ENCODE measurements at places on chromosomes 12 and 14.

DNA sequence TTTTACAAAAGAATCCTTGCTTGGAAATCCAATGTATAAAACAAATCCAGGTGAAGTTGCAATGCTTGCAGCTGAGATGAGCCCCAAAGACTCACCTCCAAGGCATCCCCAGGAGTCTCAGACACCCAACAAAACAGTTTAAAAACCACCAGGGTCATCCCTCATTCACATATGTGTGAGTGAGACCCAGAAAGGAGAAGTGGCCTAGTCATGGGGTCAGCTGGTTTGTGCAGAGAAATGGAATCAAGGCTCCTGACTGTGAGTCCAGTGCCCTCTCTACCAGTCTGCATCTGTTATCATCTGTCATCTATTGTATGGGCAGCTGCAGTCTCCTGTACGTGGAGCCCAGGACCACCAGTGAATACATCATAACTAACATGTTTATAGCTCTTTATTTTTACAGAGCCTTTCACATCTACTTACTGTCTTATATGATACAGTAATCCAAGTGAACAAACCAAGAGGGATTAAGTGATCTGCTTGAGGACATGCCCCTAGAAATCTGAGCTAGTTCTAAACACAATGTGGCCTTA lies 27.1 kb downstream of the PLEKHG7 start:
- DNase-seq = no peak

GRCh38 chr12:115771065-115771464 lies 506.4 kb downstream of the MED13L start:
- DNase-seq = no peak

DNA sequence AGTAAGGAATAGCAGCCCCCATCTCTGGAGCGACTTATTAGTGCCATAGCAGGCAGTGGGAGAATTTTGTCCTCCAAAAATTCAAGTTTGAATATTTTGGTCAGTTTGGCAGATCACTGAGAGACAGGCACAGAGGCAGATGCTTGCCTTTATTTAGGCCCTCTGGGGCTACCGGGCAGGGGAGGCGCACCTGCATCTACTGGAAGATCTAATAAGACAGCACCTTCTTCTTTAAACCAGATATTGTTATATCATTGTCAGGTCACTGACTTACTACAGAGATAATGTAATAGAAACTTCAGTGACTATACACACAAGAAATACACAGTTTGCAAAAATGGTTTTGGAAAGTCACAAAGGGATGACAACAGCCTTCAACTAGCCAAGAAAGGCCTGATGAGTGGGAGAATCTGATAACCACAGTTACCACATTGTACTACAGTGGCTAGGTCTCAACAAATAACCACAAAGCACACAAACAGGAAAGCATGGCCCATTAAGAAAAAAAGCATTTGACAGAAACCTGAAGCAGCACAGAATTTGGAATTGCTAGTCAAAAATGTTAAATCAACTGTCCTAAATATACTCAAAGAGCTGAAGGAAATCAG lies 56.8 kb downstream of the CDK17 start:
- DNase-seq = no peak

DNA sequence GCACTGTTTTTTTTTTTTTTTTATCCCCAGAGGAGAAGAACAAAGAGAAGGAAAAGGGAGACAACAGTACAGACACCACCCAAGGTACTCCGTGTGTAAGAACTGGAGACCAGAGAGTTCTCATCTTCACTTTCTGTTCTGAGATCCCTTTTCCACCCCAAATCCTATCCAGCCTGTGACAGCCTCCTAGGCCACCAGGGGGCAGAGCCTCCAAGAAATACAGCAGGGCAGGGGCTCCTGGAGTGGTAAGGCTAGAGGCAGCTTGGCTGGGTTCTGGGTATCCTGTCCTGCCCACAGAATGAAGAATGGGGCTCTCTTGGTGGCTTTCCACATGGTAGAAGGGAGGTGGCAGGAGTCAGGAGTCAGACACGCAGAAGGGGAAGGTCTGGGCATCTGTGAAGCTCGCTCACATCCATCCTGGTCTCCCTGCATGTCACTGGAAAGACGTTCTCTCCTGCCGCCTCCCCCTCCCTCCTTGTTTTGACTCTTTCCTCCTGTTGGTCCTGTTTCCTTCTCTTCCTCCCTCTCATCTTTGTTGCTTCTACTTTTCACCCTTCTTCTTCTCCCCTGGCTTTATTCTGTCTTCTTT lies 12.0 kb downstream of the CLSTN3 start:
- DNase-seq = no peak

DNA sequence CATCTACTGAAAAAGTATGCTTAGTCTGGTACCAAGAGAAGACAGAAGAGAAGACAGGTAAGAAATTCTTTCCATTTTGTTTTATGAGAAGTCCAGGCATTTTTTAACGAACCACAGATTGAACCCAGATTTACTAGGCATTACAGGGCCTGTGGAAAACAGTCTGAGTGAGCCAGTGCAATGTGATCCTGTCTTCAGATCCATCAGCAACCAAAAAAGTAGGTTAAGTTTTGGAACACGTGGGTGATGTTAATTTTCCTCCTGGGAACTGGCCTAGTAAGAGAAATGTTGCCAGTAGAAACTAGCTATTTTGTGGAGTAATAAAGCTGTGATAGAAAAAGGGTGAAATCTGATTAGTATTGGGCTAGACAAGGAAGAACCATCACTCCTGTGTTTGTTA lies 440.9 kb upstream of the SEL1L start:
- DNase-seq = no peak

DNA sequence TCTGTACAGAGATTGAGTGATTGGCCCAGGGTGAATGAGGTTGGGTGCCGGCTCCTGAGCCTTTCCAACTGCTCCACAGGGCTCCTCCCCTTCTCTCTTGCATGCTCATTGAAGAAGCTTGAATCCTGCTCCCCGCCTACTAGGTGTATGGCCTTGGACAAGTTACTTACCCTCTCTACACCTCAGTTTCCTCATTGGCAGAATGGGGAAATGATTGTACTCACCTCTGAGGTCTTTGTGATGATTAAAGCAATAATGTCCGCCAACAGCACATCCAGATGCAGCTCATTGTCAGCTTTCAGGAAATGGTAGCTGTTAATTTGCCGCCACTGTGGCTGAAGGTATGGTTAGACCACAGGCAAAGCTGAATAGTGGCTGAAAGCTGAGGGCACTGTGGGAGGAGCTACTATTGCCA lies 174.1 kb downstream of the CRADD start:
- DNase-seq = no peak

GRCh38 chr12:29116414-29116813 lies 32.7 kb upstream of the FAR2 start:
- no peak for DNase-seq

GRCh38 chr12:67676624-67677023 lies 28.1 kb downstream of the DYRK2 start:
- DNase-seq = no peak

DNA sequence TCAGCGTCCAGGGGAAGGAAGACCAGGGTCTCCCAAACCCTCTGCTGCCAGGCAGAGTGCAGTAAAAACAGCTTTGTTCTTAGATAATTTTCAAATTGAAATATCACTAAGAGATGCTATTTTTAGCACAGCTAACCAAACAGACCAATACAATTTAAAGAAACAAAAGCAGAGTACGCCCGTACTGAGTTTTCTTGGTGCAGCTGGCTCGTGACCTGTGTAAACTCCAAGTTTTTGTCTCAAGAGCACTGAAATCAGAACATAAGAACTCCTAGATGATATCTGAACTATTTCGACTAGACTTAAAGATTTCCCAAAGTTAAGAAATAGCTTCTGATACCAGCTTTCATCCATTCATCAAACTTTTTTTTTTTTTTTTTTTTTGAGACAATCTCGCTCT lies 10.3 kb downstream of the ARF3 start:
- no peak for DNase-seq

GRCh38 chr14:105536051-105536450 lies 9.7 kb downstream of the TMEM121 start:
- no peak for DNase-seq

GRCh38 chr12:19764408-19764807 lies 325.1 kb downstream of the AEBP2 start:
- DNase-seq = no peak

GRCh38 chr12:1972856-1973317 lies 31.4 kb downstream of the DCP1B start:
- DNase-seq = no peak

DNA sequence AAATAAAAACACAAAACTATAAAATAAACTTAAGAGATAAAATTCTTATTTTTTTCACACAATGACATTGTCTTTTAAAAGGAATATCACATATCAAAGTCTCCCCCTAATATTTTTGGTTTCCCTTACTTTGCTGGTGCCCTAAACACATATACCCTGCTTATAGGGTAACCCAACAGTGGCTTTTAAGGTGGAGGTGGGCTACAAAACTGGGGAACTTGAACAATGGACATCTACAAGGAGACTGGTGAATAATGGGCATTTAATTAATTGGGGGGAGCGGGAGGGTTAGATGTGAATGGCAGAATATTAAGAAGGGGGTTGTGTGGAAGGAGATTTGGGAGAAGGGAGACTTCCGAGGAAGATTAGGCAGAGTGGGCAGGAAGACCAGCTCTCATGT lies 9.6 kb downstream of the B4GALNT1 start:
- DNase-seq = no peak

DNA sequence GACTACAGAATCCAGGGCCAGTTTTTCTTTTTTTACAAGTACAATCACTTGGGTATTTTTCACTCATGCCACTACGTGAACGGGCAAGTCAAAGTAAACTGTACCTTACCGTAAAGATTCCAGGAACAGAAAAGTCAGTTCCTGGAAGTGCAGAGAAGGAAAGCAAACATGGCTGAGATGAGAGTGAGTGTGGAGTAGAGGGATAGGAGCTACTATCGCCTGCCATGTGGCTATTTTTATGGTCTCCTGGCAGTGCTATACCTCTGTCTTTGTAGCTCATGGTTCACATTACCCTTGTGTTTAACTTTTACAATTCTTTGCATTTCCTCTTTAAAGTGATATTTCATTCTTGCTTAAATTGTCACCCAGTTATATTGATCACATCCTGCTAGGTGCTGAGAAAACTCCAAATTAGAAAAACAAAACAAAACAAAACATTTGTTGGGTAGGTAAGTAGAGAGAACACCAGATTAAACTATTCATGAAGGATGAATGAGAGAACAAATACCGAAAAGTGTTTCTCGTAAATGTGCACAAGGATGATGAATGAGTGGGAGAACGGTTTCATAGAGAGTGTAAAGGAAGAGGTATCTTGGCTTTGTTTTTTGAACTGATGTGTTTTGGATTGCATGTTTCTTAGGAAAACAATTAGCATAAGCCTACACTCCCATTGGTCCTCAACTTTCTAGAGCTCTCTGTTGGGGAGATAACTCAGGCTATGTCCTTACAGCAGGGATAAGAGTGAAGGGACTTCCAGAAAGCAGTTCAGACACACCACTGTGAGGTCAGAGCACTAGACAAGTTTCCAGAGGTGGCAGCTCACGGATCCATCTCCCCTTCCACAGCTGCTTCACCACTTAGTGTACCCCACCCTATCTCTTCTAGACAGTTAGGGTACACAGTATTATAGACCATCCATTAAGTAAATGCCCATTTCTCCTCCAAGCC lies 163.7 kb downstream of the IPO8 start:
- no peak for DNase-seq

GRCh38 chr12:21718403-21718802 lies 56.1 kb downstream of the KCNJ8 start:
- no peak for DNase-seq

GRCh38 chr14:52363961-52364360 lies 49.8 kb downstream of the PTGER2 start:
- no peak for DNase-seq

- DNase-seq = no peak
Observed at GRCh38 chr14:25520821-25521220, 470.9 kb upstream of the STXBP6 start.

- DNase-seq = no peak
Observed at GRCh38 chr14:46582826-46583225, 68.8 kb downstream of the RPL10L start.

DNA sequence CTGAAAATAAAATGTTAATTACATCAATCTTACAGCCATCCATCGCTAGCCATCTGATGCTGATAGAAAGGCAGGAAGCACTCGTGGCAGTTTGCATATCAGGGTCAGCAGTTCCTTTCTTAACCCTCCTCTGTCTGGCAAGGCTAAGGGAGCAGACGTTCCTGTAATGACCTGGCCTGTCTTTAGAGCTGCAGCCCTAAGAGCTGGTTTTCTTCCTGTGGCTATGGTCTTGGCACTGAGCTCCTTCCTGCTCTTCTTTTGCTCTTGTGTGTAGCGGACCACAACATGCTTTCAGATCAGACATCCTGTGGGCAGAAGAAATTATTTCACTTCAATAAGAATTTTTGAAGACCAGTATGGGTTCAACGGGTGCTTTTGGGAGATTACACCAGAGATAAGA lies 170.4 kb downstream of the DAD1 start:
- no peak for DNase-seq

- no peak for DNase-seq
Observed at GRCh38 chr12:59548930-59549329, 46.9 kb upstream of the SLC16A7 start.

- DNase-seq = no peak
Observed at GRCh38 chr12:49197256-49197655, 8.4 kb upstream of the TUBA1A start.

DNA sequence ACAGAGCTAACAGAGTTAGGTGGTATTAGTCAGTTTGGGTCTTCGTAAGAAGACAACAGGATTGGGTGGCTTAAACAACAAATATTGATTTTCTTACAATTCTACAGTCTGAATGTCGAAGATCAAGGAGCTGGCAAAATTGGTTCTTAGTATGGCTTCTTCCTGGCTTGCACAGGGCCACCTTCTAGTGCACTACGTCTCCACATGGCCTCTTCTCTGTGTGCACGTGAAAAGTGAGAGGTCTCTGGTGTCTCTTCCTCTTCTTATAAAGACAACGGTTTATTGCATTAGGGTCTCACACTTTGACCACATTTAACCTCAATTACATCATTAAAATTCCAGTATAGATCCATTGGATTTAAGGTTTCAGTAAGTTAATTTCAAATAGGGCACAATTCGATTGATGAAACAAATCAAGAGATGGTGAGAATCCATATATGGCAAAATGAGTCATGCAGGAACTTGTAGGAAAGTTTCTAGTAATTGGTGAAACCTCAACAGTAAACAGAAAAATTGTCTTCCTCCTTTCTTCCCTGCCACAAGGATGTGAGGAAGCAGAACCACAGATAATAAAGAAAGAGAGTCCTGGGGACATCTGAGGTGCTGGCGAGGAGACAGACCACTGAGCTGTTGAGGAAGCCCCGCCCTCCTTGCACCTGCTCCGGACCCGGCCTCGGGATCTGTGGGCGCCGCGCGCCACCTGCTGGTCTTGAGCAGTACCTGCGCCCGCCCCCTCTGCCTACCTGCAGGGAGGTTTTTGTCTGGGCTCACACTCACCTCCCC lies 846.7 kb downstream of the TMEM121 start:
- peak; percentile 79 for DNase-seq

GRCh38 chr12:52285172-52285745 lies 6.1 kb downstream of the KRT81 start:
- no peak for DNase-seq

- DNase-seq = no peak
Observed at GRCh38 chr12:73678335-73678734, 859.3 kb upstream of the ATXN7L3B start.

DNA sequence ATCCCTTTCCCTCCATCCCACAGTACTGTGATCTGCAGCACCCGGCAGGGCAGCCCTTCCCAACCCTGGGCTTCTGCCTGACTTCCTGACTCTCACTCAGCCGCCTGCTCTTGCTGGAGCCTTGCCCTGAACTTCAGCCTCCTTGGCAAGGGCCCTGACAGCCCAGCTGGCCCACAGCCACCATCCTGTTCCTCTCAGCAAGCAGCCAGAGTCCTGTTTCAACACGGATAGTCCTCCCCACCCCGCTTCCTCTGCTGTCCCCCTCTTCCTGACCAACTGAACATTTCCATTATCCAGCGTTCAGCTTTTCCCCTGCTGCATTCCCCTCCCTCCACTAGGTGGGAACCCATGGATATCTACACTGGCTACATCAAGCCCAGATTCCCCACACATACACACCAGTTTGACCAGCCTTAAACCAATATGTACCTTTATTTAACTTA lies 74.0 kb upstream of the MDM1 start:
- DNase-seq = peak; percentile 23

All from COR-L47 (cell line).